ENCODE measurements at places on chromosomes 4 and X.

DNA sequence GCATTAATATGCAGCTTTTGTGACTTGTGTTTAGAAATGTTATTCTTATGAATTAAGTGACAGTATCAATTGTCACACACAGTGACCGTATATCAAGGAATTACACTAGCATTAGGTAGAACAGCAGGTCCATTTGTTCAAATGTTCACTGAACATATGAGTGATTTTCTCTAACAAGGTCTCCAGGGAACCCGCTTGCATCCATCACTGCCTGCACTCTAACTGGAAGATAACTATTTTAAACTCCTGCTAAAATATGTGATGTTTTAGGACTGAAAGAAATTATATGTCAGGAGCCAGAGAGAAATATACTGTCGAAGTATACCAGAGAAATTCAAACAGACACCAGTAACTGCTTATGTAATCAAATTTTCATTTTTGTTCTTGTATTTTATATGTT is 1395.7 kb downstream of the PCDH18 start:
- DNase-seq = no peak

DNA sequence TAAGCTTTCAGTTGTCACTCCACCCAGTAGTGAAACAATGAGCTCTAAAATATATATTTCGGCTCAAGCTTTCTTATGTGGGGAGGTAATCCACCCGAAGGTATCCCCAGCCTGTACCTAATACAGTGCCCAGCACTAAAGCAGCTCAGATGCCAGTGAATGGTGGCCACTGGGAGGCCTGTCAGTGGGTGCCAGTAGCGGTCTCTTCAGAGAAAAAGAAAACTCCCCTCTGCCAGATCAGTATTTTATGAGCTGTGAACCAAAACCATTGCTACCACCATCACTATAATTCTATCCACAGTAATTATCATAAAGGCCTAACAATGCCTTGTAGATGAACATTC is 835 bp upstream of the NFKB1 start:
- no peak for DNase-seq

GRCh38 chr4:153138736-153139135 is 65.5 kb upstream of the TRIM2 start:
- no peak for DNase-seq

- no peak for DNase-seq
Measured at GRCh38 chr4:112094330-112094729, 50.9 kb upstream of the FAM241A start.

DNA sequence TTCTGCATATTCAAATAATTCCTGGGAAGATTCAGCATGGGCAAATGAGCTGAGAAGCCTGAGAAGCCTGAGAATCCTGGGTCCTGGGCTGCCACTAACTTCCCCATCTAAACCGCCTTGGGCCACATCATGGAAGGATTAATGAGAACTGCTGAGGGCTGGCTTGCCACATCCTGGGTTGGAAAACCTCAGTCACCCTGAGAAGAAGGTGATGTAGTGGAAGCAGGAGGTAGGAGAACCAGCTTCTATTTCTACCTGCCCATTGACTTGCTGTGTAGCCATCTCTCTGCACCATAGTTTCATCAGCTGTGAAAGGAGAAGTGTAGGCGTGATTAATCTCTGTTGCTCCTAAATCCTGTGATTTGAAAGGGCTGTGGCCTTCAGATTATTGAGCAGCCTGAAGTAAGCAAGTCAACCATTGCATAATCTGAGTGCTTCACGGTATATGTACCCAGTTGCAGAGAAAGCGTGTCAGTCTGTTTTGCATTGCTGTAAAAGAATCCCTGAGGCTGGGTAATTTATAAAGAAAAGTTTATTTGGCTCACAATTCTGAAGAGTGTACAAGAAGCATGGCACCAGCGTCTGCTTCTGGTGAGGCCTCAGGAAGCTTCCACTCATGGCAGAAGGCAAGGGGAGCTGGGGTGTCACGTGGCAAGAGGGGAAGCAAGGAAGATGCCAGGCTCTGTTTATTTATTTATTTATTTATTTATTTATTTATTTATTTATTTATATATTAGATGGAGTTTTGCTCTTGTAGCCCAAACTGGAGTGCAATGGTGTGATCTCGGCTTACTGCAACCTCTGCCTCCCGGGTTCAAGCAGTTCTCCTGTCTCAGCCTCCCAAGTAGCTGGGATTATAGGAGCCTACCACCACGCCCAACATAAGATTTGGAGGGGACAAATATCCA is 140.9 kb upstream of the ATP6AP2 start:
- DNase-seq = no peak

- no peak for DNase-seq
Measured at GRCh38 chr4:34731070-34731469, 1513.2 kb downstream of the ARAP2 start.
